ENCODE measurements at places on chromosomes 5 and 9. TPM values are rescaled to one million over a fixed set of nuclear protein-coding genes. Genes with fewer than 3 reads are reported as not detected.

WASHC1 gene
- polyA plus RNA-seq: 9.7 TPM

DNA sequence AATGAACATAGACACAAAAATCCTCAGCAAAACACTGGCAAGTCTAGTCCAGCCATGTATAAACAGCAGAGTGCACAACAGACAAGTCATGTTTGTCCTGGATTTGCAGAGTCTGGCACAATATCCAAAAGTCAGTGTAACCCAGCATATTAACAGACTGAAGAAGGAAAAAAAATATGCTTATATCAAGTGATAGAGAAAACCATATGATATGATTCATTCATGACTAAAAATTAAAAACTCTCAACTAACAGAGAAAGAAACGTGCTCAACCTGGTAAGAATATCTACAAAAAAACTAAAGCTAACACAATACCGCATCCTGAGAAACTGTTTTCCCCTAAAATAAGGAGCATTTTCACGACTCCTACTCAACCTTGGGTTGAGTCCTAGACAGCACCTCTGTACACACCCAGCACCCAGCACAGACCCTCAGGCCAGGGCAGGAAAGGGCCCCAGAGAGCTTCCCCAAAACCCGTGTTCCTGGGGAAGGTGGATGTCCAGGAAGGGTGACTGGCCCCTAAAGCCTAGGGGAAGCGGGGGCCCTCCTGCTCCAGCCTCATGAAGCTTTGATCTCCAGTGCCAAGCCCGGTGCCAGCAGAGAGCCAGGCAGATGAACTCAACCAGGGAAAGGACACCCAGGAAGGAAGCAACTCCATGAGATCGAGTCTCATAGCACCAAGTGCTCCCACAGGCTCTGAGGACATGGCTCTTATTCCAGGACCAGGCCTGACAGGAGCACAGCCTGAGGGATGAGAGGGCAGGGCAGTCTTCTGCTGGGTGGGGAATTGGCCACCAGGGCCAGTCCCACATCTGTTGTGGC lies 38.9 kb downstream of the ADAMTS2 start:
- no peak for DNase-seq

- DNase-seq: no peak
Observed at GRCh38 chr5:11904265-11904906, at the start of gene CTNND2. TSS of gene CTNND2 (minus strand) at chr5:11904446. CDS start at chr5:11903853, 593 bp downstream.

GRCh38 chr9:135695036-135695435 lies 4.2 kb downstream of the SOHLH1 start:
- no peak for DNase-seq

- DNase-seq: no peak
Observed at GRCh38 chr9:103941104-103941503, 153.0 kb upstream of the SMC2 start.

- DNase-seq: no peak
Observed at GRCh38 chr5:39219437-39219836, at the start of gene FYB1. TSS of gene FYB1 (minus strand) at chr5:39219563. CDS start at chr5:39202960, 16,603 bp downstream.

GRCh38 chr9:27447031-27447683 lies 76.9 kb upstream of the IFNK start:
- no peak for DNase-seq

- DNase-seq: no peak
Observed at GRCh38 chr5:80207832-80208231, 48.0 kb downstream of the SERINC5 start.

GRCh38 chr5:74538206-74538661 lies 102.3 kb downstream of the ENC1 start:
- DNase-seq: peak; percentile 64

DNA sequence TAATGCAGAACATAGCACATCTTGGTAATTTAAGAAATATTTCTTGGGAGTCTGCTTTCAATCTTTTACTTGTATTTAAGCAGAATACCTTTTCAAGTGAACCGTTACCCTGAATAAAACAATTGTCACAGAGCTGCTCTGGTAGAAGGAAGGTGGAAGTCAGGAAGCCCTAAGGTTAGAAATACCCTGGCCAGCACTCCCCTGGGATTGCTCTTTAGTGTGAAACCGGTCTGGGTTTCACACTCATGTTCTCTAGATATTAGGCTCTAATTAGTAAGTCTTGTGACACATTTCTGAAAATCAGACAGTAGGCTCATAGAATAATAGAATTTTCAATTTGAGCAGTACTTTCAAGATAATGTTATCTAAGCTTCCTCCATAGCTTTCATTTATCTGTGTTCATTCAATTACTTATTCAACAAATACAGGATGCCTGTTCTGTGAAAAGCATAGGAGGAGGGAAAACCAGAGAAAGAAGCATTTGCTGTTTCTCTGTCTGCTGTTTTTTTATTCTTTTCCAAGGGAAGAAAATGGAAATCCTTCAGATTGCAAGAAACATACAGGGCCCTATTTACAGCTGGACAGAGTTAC lies 825.5 kb downstream of the TLR4 start:
- DNase-seq: no peak

DNA sequence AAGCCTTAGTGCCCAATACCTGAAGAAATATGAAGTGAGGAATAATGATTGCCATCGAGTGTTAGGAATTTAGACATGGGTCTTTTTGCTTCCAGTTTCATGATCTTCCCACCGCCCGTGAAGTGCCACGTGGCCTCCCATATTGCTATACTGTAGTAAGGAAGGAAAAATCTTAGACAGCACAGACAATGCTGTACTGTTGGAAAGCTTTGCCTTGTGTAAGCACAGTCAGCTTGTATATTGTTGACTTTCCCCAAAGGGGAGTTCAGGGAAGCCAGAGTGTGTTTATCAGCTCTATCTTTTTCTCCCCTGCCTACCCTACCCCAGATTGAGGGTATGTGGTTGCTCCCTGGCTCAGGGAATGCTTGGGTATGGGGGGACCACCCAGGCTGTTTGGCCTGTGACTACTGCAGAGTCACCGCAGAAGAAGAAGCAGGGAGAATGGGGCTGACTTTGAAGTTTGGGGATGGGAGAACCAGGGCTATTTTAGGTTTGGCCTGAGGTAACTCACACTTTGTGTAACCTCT lies 161.8 kb upstream of the MEF2C start:
- DNase-seq: no peak

DNA sequence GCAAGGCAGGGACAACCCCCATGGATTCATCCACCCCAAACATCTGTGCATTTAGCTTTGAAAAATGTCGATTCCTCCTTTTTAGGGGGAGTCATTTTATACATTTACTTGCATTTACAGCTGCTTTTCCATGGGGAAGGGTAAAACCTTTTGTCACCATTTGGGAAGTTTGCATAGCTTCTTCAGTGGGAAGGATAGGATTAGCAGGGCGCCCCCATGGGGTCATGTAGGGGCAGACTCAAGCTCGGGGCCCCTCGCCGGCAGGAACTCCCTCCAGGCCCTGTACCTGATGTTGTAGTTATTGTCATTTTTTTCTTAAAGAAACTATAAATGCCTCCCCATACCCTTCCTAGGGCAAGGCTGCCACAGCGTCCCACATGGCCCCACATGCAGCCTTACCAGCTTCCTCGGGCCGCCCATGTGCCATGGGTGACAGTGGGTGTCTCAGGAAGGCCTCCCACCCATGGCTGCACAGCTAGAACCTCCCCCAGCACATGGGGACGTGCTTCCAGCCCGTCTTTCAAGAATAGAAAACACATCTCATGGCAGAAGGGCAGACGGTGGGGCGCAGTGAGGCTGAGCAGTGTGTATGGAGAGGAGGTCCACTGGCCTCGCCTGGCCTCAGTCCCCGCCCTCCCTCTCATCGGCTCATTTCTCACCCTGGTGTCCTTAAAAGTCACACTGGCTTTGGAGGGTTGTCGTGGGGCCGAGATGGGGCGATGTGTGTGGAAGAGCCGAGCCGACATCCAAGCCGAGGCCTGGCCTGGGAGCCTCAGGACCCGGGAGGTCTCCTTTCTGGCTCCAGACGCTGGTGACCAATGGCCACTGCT lies 76.1 kb upstream of the OTULINL start:
- DNase-seq: no peak

DNA sequence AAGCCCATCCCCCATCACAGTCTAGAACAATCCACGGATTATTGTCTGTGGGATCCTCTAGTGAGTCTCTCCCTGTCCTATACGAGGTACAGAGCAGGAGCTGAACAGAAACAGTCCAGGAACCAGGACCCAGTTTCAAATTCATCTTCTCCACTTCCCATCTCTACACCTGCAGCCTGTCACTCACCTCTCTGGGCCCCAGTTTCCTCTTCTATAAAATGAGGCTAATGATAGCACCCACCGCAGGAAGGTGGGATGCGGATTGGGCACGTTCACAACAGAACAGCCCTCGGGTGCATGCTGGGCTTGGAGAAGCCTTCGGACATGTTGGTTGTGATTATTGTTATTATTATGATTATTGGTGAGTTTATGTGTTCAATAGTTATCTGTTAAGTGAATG lies 78.5 kb downstream of the ANKRD33B start:
- DNase-seq: no peak

GRCh38 chr9:124622882-124623281 lies 115.7 kb upstream of the NR5A1 start:
- DNase-seq: no peak

DNA sequence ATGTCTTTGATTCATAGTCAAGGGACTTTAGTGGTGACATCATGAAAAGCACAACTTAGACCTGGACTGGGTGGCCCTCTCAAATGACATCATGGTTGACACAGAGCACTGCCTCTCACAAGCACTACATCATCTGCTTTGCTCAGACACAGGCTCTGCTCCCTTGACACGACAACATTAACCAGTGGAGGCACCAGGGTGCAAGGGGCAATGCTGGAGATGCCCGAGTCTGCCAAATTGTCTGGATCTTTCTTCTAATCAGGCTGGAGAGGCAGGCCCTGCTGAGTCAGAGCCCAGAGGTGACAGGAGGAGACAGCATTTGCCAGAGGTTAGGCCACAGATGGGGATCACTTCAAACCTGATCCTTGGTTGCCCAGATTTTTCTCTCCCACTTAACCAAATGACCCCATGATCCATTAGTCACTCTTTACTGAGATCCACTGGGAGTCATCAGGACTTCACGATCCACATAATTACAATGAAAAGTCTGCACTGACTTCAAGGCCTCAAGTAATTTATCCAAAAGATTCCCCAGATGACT lies 174.4 kb downstream of the SLIT3 start:
- DNase-seq: no peak

GRCh38 chr5:116076496-116076895 lies 8.3 kb upstream of the COMMD10 start:
- DNase-seq: no peak

- DNase-seq: no peak
Observed at GRCh38 chr5:113358696-113359095, 76.1 kb downstream of the TSSK1B start.

GRCh38 chr9:37953775-37954437 lies 50.0 kb upstream of the SLC25A51 start:
- DNase-seq: peak; percentile 95
